Dorsolateral prefrontal cortex (tissue), 122 donors: ENCODE measurements at places on chromosomes 5 and 9.

DNA sequence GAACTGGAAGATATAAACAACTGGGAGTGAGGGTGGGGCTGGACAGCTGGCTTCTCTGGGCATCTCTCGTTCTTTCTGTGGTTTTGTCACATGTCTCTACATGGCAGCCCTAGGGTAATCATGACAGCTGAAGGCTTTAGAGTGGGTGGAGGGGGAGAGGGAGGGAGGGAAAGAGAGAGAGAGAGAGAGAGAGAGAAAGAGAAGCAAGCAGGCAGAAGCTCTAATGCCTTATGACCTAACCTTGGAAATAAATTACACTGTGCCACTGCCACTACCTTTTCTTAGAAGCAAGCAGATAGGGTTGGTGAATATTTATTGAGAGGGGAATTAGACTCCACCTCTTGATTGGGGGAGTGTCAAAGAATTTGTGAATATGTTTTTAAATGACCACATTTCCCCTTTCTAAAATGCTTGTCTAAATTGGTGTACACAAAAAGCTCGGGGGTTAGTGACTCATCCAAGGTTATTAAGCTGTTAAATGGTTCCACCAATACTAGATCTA is 2.6 kb upstream of the DAPK1 start:
- no peak for DNase-seq

GRCh38 chr9:127753622-127754021 is 18.5 kb upstream of the TOR2A start:
- DNase-seq, result no peak

GRCh38 chr5:60101573-60101972 is 208.0 kb upstream of the PDE4D start:
- DNase-seq, result no peak

GRCh38 chr5:14588145-14588544 is 6.6 kb downstream of the OTULINL start:
- no peak for DNase-seq

GRCh38 chr5:14678773-14679334 is 14.3 kb downstream of the OTULIN start:
- no peak for DNase-seq

GRCh38 chr5:131521252-131521651 is 113.8 kb downstream of the RAPGEF6 start:
- no peak for DNase-seq

- no peak for DNase-seq
These were observed 44.0 kb upstream of the SVEP1 start for GRCh38 chr9:110623462-110624025.

DNA sequence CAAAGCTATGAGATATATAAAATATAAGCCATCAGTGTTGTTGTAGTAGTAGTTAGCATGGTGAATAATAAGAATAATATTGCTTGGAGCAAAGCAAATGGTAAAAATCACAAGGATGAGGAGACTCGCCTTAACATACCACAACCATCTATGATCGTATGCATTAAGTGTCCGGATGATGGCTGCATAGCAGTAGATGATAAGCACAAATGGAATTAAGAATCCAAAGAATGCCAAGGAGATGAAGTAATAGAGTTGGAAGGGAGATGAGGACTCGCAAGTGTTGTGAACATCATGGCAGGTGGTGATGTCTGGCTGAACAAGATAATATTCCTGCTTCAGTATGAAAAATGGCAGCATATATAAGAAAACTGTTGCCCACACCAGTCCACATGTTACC is 5.5 kb downstream of the F2RL2 start:
- DNase-seq, result no peak

- DNase-seq, result no peak
These were observed 155.8 kb downstream of the TSSK1B start for GRCh38 chr5:113278976-113279375.

- DNase-seq, result no peak
These were observed 31.2 kb upstream of the SLC25A51 start for GRCh38 chr9:37935096-37935495.

- no peak for DNase-seq
These were observed 78.8 kb downstream of the SNX24 start for GRCh38 chr5:122924203-122924602.

GRCh38 chr9:79165020-79165780 is 406.6 kb upstream of the TLE4 start:
- DNase-seq, result no peak

GRCh38 chr9:89353989-89354388 is 35.7 kb downstream of the SECISBP2 start:
- DNase-seq, result no peak

- no peak for DNase-seq
These were observed 9.0 kb upstream of the FAF2 start for GRCh38 chr5:176438959-176439757.
